Epithelial cell of prostate (primary cell): ENCODE measurements at places on chromosomes 7 and 10.

- no peak for DNase-seq
These were observed 90.8 kb downstream of the KIF20B start for GRCh38 chr10:89792187-89792586.

- no peak for DNase-seq
These were observed 64.2 kb downstream of the NKX6-2 start for GRCh38 chr10:132721725-132722124.

- DNase-seq, result no peak
These were observed 12.2 kb downstream of the PLAC9 start for GRCh38 chr10:80144696-80145131.

- DNase-seq, result no peak
These were observed 35.0 kb downstream of the SUFU start for GRCh38 chr10:102538811-102539210.

DNA sequence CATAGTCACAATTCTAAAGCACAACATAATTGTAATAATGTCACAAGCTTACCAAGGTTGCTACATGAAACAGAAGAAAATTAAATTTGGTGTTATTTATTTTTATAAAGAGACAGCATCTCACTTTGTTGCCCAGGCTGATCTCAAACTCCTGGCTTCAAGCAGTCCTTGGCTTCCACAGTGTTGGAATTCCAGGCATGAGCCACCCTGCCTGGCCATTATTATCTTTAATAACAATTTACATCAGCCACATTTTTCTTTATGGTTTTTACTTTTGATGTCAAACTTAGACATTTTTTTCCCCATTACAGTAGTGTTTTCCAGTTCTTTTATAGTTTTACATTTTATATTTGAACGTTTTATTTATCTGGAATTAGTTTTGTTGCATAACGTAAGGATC is 46.7 kb downstream of the BMPR1A start:
- DNase-seq, result no peak
